ENCODE measurements at places on chromosomes 5 and 9.

DNA sequence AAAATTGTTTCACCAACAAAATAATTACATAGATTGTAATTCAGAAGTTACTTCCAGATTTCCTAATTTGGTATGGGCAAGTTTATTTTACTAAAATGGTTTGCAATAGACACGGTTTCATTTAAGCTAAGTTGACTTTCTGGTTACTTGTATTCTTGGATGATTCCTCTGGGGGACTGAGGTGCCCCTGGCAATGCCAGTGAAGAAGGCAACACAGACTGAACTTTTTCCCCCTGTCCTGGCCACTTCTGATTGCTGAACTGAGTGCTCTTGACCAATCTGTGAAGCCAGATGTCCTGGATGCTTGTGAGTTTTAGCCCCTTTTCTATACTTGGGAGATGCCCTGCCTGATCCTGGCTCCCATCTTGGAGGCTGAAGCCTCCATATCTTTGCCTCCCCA is 66.3 kb upstream of the FANCC start:
- no peak for DNase-seq

DNA sequence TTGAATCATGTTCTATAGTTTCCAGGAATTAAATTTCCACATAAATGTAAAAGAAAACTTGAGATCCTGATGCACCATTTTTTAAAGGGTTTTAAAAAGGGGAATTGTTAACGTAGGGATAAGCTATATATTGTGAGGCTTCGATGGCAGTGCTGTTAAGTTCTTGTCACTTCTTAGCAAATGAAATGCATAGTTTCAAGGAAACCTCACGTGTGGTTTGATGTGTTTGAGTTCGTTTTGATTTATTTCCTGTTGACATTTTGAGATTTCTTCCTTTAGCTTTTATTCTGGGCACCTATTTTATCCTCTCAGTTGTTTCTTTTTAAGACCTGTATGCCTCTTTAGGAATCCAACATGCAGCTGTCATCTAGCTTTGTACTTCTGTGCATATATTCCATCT is 301.0 kb downstream of the DOCK8 start:
- DNase-seq, result no peak

- peak; percentile 91 for DNase-seq
These were observed at the start of the genes SURF1 and SURF2 for GRCh38 chr9:133356391-133357091. SURF1 (minus strand) TSS chr9:133356487; CDS start chr9:133356453, 34 bp downstream. SURF2 (plus strand) TSS chr9:133356550; CDS start chr9:133356593, 43 bp downstream.

- no peak for DNase-seq
These were observed 14.6 kb downstream of the HK3 start for GRCh38 chr5:176884571-176884890.

DNA sequence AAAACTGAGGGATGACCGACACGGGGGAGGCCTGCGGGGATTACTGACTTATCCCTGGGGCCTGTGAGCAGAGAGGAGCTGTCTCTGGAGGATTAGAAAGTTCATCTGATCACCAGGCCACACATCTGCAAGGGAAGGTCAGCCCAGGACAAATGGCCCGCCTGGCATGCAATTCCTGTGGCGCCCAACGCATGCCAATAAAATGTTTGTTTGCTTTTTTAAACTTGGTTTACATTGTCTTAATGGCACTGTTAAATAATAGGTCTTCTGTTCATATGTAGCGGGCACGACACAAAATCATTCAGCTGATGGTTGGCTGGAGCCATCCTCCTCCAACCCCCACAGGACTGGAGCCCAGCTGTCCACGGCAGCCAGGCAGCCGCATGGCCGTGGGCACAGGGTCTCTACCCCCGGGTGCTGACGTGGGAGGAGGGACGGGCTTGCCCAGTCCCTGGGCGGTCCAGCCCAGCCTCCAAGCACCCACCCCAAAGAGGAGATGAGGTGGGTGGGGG is 41.0 kb upstream of the SLC12A7 start:
- no peak for DNase-seq

- no peak for DNase-seq
These were observed 36.5 kb upstream of the SEMA5A start for GRCh38 chr5:9582406-9582805.

- DNase-seq, result no peak
These were observed 138.3 kb upstream of the SMIM23 start for GRCh38 chr5:171647043-171647903.

- no peak for DNase-seq
These were observed 106.1 kb upstream of the FGF10 start for GRCh38 chr5:44495280-44495679.

DNA sequence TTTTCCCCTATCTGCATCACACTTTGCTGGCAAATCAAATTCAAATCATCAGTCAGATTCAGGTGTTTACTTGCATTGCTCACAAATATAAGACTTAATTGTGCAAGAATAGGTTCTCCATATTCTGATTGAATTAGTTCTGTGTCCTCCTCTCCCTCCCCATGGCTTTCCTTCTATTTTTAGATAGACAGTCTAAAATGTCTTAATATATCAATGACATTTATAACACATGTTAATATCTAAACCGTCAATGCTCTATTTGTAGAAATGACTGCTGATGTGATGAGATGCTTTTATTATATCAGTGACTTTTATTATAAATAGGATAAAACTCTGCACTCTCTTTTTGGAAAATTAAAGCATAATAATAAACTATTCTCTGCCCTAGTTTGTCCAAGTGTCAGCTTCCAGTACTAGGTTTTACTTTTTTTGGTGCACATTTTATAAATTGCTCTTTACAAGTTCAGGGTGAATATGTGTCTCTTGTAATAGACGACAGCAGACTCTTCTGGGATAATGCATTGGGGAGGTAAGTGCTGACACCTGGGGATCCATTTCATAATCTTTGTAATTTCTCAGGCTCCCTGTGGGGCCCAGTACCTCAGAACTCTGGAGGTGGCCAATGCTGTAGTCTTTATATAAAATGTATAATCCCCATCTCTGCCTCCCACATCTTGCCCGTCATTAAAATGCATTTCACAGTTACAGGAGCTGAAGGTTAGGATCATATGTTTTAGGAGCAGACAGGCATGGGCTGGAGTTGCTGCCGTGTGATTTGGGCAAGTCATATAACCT is 321.5 kb downstream of the BRINP1 start:
- DNase-seq, result no peak
